Stimulated activated CD4-positive, alpha-beta T cell treated with anti-CD3 and anti-CD28 coated beads, Interleukin-2, amount 100 ng/mL, for 48 hours (primary cell): ENCODE measurements at places on chromosomes 13 and 19.

- DNase-seq, result no peak
Measured at GRCh38 chr13:34545461-34545860, 396.6 kb upstream of the NBEA start.

DNA sequence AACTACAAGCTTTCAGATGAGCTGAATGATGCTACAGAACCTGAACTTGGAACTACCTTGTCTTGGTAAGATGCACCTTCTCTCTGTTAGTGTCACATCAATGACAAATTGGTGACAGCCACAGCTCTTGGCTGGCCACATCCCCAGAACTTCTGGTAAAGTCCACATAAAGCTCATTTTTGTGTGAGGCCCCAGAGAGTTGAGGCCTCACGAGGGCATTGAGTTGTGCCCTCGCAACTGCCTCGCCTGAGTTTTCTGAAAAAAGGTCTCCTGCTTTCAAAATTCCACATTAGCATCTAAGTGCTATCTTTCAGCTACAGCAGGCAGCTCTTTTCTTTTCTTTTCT, 42.6 kb downstream of the MRPL57 start:
- DNase-seq, result no peak

- peak; percentile 61 for DNase-seq
Measured at GRCh38 chr19:8487137-8487851, 15.1 kb downstream of the PRAM1 start.

GRCh38 chr13:51292000-51292565, 47.4 kb upstream of the SERPINE3 start:
- no peak for DNase-seq

DNA sequence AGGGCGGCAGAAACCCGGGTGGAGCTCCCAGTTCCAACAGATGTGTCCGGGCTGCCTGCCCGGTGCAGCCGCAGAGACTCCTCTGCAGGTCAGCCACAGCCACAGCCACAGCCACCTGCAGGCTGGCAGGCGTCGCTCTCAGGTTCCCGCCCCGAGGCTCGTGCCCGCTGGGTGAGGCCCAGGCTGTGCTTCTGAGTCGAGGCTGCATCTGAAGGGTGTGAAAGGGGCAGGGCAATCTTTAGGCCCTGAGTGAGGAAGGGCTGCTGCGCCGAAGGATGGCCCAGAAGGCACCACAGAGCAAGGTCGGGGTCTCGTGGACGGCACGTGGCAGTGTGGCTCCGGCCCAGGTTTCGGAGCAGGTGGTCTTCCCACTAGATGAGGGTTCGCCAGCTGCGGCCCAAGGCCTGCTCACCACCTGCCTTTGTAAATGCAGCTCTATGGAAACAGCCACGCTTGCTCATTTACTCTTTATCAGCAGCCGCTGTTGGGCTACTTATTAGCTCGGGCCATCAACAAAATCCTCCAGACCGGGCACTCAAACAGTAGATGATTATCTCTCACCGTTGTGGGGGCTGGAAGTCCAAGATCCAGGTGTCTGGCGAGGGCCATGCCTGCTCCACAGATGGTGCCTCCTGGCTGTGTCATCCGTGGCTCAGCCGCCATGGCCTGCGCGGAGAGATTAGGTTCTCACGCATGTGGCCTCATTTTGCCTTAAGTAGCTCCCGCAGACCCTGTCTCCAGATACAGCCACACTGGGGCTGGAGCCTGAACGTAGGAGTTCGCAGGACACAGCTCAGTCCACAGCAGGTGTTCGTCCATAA, 40.3 kb upstream of the TFDP1 start:
- DNase-seq, result no peak

- DNase-seq, result peak; percentile 82
Measured at GRCh38 chr19:14556662-14557188, 15.1 kb downstream of the NDUFB7 start.

DNA sequence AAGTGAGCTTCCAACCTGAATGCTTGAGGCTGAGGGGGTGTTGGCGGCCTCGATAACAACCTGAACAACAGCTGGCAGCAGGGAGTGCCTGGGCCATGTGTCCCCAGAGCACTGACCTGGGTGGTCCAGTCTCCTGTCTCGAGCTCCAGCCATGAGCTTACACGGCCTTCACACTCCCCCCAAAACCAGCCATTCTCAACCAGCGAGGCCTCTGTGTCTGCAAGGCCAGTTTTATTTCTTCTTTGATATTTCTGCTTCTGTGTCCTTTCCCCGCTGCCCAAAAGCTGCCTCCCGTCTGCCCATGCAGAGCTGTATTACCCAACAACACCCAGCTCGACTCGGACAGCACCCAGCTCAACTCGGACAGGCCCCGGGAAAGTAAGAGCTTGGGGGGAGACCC, 32.5 kb upstream of the TFDP1 start:
- DNase-seq, result no peak

DNA sequence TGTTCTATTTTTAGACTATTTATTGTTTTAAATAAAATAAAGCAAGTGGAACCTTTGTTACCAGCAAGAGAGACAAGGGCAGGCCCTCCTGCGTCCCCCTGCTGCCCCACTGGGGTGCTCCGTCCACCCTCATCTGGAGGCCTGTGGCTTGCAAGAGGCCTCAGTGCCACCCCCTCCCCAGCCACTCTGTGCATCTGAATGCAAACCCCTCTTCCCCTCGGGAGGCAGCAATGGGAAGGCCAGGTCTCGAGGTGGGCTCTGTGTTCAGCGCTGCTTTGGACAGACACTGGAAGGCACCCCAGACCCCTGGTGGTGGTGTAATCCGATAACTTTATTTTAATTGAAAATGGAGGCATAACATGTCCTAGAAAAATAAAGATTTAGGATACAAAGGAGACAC, 4.6 kb downstream of the SIX5 start:
- no peak for DNase-seq

GRCh38 chr19:2779121-2779740, 3.8 kb downstream of the SGTA start:
- no peak for DNase-seq

DNA sequence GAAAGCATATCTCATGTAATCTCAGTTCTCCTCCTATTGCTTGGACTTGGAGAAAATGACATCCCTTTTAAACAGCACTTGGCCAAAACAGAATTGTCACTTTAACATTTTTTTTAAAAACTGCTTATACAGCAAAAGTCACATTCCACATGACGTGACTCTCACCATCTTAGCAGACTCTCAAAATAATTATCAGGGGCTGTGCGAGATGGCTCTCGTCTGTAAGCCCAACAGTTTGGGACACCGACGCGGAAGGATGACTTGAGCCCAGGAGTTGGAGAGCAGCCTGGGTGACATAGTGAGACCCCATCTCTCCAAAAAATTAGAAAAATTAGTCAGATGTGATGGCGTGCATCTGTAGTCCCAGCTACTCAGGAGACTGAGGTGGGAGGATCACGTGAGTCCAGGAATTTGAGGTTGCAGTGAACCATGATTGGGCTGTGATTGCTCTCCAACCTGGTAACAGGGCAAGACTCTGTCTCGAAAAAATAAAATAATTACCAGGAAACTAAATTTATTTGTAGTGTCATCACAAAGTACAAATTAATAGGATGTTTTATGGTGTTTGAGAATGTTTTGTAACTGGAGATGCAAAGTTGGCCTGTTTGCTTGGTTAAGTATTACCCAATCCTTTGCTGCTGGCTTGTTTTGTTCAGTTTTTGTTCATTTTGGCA, 8.8 kb downstream of the SAFB start:
- no peak for DNase-seq

GRCh38 chr13:22748866-22749577, 431.8 kb upstream of the SGCG start:
- no peak for DNase-seq

- no peak for DNase-seq
Measured at GRCh38 chr13:44796597-44797490, 192.4 kb downstream of the NUFIP1 start.

- DNase-seq, result no peak
Measured at GRCh38 chr13:38635030-38635429, 51.8 kb upstream of the FREM2 start.

GRCh38 chr13:71503781-71504180, 363.2 kb downstream of the DACH1 start:
- no peak for DNase-seq

DNA sequence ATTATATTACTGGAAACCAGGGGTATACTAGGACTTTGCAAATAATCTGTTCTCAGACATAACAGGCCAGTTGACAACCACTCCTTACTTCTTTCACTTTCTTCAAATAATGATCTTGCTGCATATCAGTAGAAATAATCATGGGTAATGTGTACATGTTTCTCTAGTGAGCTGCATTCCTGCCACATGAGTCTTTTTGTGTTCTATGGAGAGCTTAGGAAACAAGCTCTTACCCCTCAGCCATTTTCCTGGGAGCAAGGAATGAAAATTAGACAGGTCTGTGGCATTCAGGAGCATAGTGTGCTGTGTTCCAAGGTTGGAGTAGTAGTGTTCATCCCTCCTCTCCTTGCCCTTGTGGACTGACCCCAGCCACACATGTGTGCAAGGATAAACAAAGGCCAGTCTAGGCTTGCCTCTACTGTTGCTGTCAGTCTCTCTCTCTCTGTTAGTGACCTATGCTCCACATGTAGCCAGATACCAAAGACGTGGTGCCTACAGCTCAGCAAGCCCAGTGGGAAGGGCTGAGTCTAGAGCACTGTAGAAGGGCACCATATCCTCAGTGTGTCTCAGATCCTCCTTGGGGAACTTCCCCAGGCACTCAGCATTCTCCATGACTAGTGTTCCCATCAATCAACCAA, 11.5 kb upstream of the OXGR1 start:
- DNase-seq, result no peak

DNA sequence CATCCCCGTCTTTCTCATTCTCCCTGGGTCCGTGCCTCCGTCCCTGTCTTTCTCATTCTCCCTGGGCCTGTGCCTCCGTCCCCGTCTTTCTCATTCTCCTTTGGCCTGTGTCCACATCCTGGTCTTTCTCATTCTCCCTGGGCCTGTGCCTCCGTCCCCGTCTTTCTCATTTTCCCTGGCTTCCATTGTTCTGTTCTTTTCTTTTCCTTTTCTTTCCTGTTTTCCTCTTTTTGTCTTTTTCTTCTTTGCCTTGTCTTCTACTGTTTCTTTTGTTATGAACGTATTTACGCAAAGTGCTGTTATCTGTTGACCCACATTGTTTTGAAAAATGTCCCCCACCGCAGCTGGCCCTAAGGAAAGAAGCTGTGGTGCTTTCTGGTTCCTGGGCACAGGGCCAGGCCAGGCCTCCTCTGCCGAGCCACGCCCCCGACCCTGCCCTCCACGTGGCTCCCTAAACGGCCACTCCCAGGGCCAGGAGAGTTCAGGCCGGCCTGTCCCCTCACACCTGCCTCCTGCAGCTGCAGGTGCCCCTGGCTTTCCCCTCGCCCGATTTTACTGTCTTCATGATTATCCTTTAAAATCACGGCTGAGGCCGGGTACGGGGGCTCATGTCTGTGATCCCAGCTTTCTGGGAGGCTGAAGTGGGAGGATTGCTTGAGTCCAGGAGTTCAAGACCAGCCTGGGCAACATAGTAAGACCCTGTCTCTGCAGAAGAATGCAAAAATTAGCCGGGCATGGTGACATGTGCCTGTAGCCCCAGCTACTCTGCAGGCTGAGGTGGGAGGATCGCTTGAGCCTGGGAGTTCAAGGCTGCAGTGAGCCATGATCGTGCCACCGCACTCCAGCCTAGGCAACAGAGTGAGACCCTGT, 14.0 kb upstream of the TMPRSS9 start:
- no peak for DNase-seq

- DNase-seq, result no peak
Measured at GRCh38 chr19:42697884-42698283, 42.4 kb downstream of the PSG3 start.

- no peak for DNase-seq
Measured at GRCh38 chr19:7665076-7665475, 3.8 kb upstream of the RETN start.

DNA sequence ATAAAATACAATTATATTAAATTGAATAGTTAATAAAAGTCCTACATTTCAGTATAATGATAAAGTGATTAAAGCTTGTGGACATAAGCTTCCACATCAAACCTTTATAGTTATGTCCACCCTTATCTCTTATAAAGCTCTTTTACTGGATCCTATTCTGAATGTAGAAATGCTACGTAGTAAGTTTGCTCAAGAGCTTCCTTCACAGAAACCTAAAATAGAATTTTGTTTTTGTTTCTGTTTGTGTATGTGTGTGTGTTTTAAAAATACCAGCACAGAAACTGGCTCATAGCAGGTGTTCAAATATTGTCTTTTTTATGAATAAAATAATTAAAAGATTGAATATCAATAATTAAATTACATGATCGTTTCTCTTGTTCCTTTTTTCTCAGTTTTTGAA, 21.0 kb upstream of the UFM1 start:
- no peak for DNase-seq

- no peak for DNase-seq
Measured at GRCh38 chr19:56491399-56491798, 14.3 kb upstream of the ZNF667 start.

- DNase-seq, result no peak
Measured at GRCh38 chr19:30123119-30123518, 181.1 kb downstream of the URI1 start.

DNA sequence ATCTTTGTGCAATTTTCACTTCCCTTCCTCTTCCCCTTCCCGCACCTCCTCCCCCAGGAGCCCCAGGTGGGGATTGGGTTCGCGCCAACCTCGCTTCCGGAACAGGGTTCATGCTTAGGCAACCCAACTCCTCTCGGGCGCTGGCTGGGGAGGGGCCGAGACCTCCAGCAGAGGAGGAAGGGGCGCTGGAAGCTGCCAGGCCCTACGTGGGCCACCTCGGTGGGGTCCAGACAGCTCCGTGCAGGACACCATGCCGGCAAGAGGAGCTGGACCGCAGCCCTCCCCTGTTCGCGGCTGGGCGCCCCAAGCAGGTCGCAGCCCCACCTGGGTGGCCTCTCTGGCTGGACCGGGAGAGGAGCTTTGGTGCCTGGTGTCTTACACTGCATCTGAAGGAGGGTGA, 91.1 kb downstream of the SPACA7 start:
- DNase-seq, result no peak

DNA sequence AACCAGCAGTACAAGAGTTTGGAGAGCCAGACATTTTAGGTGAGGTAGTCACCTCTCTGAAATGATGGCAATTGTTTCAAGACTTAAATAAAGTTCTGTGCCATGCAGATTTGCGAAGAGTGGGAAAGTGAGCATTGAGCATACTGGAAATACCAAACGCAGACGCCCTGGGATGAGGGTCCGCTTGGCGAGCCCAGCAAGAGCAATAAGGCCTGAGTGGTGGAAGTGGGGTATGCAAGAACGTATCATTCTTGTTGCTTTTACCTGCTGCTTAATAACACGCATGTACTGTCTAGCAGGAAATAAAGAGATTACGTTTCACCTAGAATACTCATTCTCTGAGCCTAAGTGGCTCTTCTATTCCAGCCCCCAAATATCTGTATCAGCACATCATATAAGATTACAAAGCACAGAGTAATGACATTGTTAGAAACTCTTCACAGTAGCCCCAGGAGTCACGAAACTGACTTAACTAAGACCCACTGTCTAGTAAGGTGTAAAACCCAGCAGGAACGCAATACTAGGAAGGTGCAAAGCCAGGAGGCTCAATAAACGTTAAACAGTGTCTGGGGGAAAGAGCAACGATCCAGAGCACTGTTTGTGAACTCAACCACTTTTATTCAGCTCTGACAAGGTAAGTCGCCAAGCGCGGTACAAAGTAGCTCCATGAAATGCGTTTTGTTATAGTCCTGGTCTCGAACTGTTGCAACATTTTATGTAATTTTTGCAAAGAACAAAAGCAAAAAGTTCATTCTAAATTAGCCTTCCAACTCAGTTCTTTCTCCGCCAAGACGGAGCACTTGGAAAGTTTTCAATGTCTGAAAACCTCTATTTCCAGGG, 1.2 kb downstream of the RCBTB2 start:
- no peak for DNase-seq
